Left renal pelvis (tissue), 4 donors: ENCODE measurements at places on chromosomes 7 and 10. TPM values are rescaled to one million over a fixed set of nuclear protein-coding genes. Genes with fewer than 3 reads are reported as not detected.

DNA sequence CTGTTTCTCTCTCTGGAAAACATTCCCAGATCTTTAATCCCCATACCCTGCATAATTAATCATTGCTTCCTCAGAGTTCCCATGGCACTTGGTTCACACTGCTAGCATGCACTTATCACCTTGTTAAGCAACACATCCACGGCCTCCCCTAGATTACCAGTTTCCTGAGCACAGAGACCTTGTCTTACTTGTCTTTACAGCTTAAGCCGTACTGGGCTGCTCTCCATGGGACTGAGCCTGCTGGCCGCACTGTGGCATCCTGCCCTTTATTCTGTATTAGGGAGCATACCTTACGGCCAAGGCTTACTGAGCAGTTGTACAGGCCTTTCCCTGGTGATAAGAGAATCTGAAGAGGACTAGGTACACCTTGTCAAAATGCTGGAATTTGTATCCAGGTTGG, 190.2 kb downstream of the REEP3 start:
- DNase-seq, result no peak

GRCh38 chr7:27170426-27171324, 3.4 kb downstream of the HOXA10 start:
- DNase-seq, result no peak

GRCh38 chr10:42150428-42151061, 487.8 kb downstream of the ZNF33B start:
- no peak for DNase-seq

DNA sequence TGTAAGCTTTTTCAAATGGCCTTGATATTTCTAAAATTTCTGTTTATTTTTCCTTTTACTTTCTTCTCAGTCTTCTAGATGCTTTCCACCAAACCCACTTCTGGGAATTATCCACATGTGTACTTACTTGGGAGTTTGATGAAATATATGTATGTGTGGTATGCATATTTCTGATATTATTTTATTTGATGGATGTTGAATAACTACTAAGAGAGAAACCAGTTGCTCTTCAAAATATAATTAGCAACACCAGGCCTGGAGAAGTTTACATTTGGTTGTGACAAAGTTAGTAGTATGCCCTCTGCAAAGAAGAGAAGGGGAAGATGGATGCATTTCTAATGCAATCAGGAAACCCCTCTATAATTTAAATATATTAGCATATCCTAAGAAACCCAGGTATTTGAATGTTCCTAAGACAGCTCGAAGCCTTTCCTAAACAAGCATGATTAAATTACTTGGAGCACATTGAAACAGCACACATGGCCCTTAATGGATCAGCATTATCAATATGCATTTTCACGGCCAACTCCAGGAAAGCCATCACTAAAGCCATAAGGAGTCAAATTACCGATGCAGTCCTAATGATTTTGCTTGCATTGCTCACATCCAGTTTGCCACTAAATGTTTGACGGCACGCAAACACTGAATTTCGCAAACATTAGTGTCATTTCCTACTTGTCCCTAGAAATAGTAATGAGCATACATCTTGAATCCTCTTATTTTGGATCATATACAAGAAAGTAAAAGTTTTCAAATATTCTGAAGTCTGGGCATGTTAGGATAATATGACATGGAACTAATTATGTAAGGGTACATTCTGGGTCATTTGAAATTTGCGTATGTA, 393.8 kb downstream of the EXOC4 start:
- no peak for DNase-seq

GRCh38 chr7:17624379-17624778, 315.9 kb downstream of the SNX13 start:
- DNase-seq, result no peak

DNA sequence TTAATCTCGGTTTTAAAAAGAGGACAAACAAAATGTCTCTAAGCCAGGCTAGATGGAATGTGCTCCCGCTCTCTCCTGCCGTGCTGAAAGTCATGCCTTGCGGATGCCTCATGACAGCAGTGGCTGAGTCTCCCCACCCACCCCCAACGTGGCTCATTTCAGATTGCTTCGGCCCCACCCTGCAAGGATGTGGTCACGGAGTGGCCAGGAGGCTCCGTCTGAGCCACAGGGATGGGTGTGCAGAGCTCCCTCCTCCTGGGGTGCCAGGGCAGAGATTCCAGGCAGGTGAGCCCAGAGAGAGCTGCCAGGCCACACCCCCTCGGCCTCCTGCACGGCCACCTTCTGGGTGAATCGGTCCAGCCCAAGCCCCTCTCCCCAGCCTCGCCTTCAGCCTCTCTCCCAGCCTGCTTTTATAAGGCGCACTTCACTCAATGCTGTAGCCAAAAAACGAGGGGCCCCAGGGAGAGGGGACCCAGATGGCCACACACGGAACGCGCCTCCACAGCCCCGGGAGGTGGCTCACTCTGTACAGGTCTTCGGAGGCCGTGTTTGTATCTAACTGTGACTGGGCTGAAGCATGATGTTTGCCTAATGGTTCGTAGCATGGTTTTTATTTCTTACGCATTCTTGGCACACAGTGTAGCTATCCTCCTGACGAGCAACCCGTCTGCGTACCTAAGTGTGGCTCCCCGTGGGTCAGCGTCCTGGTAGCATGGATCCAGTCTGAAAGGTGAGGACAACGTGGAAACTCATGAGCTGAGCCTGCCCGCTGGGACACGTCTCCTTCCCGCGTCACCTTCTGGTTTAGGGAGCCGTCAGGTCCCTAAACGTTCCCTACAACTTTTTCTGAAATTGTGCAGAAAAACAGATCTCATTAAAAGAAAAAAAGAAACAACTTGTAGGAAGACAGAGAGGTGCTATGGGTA, 413.8 kb upstream of the FOXK1 start:
- DNase-seq, result no peak

DNA sequence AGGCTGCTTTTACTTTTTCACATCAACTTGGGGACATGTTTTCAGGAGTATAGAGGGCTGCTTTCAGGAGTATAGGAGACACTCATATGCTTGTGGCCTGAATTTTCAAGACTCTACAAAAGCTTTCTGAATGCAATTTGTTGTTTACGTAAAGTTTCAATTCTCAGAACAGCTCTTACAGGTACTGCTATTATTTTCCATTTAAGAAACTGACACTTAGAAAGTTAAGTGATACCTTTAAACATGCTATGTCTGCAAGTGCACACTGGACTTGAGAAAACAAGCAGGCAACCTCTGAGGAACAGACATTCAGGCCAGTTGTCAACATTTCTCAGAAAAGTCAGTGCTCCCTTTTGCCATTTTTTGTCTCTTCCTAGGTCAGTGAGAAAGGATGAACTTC, 70.0 kb upstream of the PHYHIPL start:
- no peak for DNase-seq

DNA sequence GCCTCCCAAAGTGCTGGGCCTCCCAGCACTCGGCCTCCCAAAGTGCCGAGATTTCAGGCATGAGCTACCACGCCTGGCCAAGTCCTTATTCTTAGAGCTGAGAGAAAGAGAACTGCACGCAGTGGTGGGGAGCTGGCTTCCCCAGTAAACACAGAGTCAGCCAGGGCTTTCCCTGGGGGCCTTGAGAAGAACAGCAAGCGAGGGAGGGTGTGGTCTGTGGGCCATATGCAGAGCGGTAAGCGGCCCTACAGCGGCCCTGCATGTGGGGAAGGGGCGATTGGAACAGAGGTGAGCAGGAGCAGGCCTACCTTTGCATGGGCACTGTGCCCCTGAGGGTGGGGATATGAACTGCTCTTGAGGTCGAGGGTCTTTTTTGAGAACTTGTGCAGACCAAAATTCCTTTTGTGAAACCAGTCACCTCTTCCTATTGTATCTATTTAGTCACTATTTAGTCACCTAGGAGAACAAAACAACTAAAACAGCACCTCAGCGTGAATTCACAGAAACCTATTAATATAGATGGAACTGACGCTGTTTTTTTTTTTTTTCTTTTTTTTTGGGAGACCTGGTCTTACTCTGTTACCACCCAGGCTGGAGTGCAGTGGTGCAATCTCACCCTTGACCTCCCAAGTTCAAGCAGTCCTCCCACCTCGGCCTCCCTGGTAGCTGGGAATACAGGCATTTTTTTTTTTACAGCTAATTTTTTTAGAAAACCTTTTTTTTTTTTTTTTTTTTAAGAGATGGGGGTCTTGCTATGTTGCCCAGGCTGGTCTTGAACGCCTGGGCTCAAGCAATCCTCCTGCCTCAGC, 36.9 kb upstream of the SH2D4B start:
- DNase-seq, result no peak

- DNase-seq, result no peak
Observed at GRCh38 chr10:126638542-126638941, 32.0 kb downstream of the C10orf90 start.

DNA sequence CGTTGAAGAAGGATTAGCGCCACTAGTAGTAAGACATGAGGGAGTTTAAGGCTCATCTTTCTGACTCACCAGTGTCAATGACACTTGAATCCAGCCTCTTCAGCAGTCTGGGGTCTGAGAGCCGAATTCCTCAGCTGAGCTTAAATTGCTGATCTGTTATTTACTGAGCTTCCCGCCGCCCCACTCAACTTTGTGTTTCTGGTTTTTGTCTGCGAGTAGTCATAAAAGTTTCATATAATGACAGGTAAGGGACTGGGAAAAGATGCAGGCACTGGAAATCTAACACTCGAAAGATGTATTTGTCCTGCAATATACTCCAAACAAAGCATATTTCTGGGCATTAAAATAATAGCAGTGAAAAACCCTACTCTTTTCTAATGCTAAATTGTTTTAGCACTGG, 51.2 kb upstream of the RELN start:
- no peak for DNase-seq

- DNase-seq, result no peak
Observed at GRCh38 chr10:126015413-126015812, 119.0 kb downstream of the FANK1 start.

DNA sequence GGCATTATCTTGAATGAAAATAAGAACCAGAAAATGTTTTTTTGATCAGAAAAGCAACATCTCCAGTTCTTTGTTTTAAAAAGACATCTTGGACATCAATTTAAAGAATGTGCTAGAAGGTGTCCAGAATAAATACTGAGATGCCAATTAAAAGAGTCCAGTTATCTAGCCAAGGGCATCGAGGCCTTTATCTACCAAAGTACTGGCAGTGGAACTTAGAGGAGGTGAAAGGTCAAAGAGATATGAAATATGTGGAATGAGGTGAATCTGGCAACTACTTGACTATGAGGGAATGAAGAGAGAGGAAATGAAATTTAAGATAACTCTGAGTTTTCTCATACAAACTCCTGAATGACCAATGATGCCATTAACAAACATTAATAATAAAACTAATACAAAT, 154.3 kb upstream of the GNAI1 start:
- no peak for DNase-seq

Gene ACTR3C
- 9.2 TPM for polyA plus RNA-seq

Gene OPALIN
- polyA plus RNA-seq, result not detected

Gene ATP6V0E2
- 20.5 TPM for polyA plus RNA-seq

Gene SEPTIN14
- polyA plus RNA-seq, result 0.64 TPM
